Mesothelial cell of epicardium (in vitro differentiated cells): ENCODE measurements at places on chromosomes 6 and 20. TPM values are rescaled to one million over a fixed set of nuclear protein-coding genes. Genes with fewer than 3 reads are reported as not detected.

GRCh38 chr6:82775981-82776380, 289.7 kb downstream of the UBE3D start:
- DNase-seq = no peak
- H3K27me3 ChIP-seq = no peaks in the 10 kb centered on the region
- no peak overlapping the region for H3K27ac ChIP-seq
- H3K4me3 ChIP-seq = no peak overlapping the region
- H3K36me3 ChIP-seq = no peaks in the 10 kb centered on the region
- no peaks in the 10 kb centered on the region for H3K4me1 ChIP-seq

SPTLC3 gene
- 27.0 to 28.5 TPM (median 27.7 TPM) in 3 replicates for total RNA-seq

NT5E gene
- 0.23 to 0.38 TPM (median 0.25 TPM) in 3 replicates for total RNA-seq

- peak; percentile 63 for DNase-seq
- no peak overlapping the region for H3K4me3 ChIP-seq
- peaks cover under 1% of the 10 kb centered on the region for H3K36me3 ChIP-seq
- H3K27ac ChIP-seq = no peak overlapping the region
Observed at GRCh38 chr6:149028767-149029405, 282.1 kb downstream of the UST start.

GRCh38 chr6:121533321-121533841, 97.9 kb downstream of the GJA1 start:
- DNase-seq = no peak
- no peak overlapping the region for H3K4me3 ChIP-seq
- H3K36me3 ChIP-seq = no peaks in the 10 kb centered on the region

NFS1 gene
- total RNA-seq = 16.5 to 19.6 TPM (median 18.9 TPM) in 3 replicates

DNA sequence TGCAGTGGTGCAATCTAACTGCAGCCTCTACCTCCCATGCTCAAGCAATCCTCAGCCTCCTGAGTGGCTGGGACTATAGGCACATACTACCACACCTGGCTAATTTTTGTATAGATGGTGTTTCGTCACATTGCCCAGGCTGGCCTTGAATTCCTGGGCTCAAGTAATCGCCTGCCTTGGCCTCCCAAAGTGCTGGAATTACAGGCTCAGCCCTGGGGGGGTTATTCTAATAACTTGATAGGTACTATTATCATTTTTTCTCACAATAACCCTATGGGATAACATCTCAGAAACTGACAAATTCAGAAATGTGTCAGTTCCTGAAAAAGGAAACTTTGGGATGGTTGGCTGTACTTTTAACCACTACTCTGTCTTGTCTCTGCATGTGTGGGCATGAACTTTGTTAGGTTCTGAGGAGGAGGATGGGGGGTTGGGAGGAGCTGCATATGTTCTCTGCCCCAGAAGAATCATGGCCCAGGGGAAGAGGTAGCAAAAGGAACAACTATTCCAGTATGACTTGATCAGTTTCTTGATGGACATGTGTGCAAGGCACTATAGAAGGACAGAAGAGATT, 169.9 kb downstream of the CARMIL1 start:
- no peak for DNase-seq
- H3K4me3 ChIP-seq = no peak overlapping the region
- peaks cover 15% of the 10 kb centered on the region for H3K4me1 ChIP-seq

DNA sequence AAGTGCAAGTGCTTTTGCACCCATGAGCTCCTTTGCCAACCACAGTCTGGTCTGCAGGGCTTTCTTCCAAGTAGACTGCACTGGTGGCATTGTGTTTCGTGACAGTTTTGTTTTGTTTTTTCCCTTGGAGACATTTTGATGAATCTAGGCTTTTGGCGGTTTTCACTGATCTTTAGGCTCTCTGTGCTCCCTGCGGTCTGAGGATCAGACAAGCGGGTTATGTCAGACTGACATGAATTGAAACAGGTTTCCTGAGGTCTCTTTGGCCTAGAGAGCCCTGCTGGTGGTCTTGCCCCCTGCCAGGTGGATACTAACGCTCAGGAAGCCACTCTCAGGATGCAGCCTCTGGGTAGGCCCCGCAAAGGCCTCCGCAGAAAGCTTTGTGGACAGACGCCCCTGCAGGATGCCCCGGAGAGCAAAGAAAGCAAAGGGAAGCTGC, 555.4 kb upstream of the AGPAT4 start:
- no peak overlapping the region for H3K4me3 ChIP-seq
- peaks cover 8% of the 10 kb centered on the region for H3K27me3 ChIP-seq
- DNase-seq = no peak
- no peaks in the 10 kb centered on the region for H3K4me1 ChIP-seq

DNA sequence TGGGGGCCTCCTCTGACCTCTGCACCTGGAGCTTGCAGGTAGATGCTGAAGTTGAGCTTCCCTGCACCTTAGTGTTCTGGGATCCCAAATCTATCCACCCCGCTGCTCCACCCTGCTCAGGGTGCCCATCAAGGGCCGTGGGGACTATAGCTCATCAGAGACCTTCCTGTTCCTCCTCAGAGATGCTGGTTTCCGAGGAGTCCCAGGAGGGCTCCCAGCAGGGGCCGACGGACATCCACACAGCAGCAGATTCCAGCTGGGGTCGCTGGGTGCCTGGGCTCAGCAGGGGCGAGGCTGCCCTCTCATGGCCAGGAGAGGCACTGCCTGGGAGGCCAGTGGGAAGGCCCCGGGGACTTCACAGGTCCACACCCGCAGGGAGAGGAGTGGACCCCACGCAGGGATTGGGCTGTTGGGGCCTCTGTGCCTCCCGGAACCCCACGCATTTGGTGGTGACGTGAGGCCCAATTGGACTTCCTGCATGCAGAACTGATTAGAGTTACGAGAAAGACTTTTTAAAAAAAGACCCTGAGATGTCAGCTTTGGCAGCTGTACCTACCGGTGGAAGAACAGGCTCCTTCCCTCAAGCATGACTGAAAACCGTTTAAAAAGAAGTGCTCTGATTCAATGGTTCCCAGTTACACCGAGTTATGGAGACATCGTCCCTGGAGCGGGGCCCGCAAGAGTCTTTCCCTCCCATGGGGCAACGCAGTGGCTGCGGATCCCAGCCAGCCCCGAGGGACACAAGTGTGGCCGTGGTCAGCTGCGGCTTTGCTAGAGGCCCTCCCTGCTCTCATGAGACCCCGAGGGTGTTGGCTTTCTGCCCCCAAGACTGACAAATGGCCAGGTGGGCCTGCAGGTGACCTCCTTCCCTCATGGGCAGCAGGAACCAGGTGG, 25.3 kb upstream of the SLCO4A1 start:
- H3K27ac ChIP-seq = peak overlapping the region; percentile 87
- H3K4me1 ChIP-seq = peaks cover 9% of the 10 kb centered on the region
- DNase-seq = peak; percentile 72

DNA sequence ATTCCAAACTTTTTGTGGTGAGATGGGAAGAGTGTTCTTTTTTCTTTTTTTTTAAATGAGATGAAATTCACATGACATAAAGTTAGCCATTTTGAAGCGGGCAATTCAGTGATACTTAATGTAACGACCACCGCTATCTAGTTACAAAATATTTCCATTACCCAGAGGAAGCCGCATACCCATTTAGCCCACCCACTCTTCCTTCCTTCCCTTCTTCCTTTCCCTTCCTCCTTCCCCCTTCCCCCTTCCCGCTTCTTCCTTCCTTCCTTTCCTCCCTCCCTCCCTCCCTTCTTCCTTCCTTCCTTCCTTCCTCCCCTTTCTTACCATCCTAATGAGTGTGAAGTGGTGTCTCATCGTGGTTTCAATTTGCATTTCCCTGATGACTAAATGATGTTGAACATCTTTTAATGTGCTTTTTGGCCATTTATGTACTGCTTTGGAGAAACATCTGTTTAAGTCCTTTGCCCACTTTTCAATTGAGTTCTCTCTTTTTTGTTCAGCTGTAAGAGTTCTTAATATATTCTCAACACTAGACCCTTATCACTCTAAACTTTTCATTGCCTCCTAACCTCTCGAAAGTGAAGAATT, 371.1 kb downstream of the FARS2 start:
- H3K27me3 ChIP-seq = no peaks in the 10 kb centered on the region
- DNase-seq = no peak
- H3K4me3 ChIP-seq = no peak overlapping the region
- H3K27ac ChIP-seq = no peak overlapping the region
- no peaks in the 10 kb centered on the region for H3K4me1 ChIP-seq

DNA sequence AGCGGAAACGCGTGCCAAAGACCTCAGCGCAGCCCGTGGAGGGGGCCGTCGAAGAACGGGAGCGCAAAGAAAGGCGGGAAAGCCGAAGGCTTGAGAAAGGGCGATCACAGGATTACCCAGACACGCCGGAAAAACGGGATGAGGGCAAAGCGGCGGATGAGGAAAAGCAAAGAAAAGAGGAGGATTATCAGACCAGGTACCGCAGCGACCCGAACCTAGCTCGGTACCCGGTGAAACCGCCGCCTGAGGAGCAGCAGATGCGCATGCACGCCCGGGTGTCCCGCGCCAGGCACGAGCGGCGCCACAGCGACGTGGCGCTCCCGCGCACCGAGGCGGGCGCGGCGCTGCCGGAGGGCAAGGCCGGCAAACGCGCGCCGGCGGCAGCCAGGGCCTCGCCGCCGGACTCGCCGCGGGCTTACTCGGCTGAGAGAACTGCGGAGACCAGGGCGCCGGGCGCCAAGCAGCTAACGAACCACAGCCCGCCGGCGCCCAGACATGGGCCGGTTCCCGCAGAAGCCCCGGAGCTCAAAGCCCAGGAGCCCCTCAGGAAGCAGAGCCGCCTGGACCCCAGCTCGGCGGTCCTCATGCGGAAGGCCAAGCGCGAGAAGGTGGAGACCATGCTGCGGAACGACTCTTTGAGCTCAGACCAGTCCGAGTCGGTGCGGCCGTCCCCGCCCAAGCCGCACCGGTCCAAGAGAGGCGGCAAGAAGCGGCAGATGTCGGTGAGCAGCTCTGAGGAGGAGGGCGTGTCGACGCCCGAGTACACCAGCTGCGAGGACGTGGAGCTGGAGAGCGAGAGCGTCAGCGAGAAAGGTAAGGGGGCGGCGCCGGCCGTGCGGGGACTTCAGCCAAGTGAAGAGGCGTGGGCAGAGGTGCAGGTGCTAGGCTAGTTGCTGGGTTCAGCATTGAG, 296.2 kb downstream of the RIMS1 start:
- peak overlapping the region; percentile 96 for H3K27ac ChIP-seq
- no peaks in the 10 kb centered on the region for H3K36me3 ChIP-seq
- peak overlapping the region; percentile 87 for H3K4me3 ChIP-seq
- peak; percentile 69 for DNase-seq
- peaks cover 42% of the 10 kb centered on the region for H3K27me3 ChIP-seq

DSP gene
- 163 to 172 TPM (median 171 TPM) in 3 replicates for total RNA-seq

- peaks cover 3% of the 10 kb centered on the region for H3K27me3 ChIP-seq
- no peak overlapping the region for H3K4me3 ChIP-seq
- no peak overlapping the region for H3K27ac ChIP-seq
- no peaks in the 10 kb centered on the region for H3K4me1 ChIP-seq
- no peaks in the 10 kb centered on the region for H3K36me3 ChIP-seq
Observed at GRCh38 chr6:74058606-74059005, 362.6 kb downstream of the CD109 start.

MCUR1 gene
- 18.1 to 21.7 TPM (median 19.8 TPM) in 3 replicates for total RNA-seq

SLC17A4 gene
- total RNA-seq = 0.09 to 0.16 TPM in 2 of 3 replicates, not detected in the other

DNA sequence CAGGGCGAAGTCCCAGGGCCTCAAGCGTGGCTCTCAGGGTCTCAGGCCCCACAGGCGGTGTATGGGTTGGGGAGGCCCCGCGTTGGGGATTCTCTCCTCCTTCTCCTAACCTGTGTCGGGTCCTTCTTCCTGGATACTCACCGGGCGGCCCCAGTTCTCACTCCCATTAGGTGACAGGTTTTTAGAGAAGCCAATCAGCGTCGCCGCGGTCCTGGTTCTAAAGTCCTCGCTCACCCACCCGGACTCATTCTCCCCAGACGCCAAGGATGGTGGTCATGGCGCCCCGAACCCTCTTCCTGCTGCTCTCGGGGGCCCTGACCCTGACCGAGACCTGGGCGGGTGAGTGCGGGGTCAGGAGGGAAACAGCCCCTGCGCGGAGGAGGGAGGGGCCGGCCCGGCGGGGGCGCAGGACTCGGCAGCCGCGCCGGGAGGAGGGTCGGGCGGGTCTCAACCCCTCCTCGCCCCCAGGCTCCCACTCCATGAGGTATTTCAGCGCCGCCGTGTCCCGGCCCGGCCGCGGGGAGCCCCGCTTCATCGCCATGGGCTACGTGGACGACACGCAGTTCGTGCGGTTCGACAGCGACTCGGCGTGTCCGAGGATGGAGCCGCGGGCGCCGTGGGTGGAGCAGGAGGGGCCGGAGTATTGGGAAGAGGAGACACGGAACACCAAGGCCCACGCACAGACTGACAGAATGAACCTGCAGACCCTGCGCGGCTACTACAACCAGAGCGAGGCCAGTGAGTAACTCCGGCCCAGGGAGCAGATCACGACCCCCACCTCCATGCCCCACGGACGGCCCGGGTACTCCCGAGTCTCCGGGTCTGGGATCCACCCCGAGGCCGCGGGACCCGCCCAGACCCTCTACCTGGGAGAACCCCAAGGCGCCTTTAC, at the start of gene HLA-G:
TSS of gene HLA-G (plus strand) at position 247 of the 892 bp plus-strand sequence. CDS start at position 267, 20 bp downstream.
- H3K27ac ChIP-seq = no peak within 1 kb of the TSS
- DNase-seq = no peak
- peak within 1 kb of the TSS; percentile 38 for H3K4me3 ChIP-seq
- peaks cover 96% of the 10 kb centered on the region for H3K27me3 ChIP-seq
- peaks cover 7% of the 10 kb centered on the region for H3K4me1 ChIP-seq

DNA sequence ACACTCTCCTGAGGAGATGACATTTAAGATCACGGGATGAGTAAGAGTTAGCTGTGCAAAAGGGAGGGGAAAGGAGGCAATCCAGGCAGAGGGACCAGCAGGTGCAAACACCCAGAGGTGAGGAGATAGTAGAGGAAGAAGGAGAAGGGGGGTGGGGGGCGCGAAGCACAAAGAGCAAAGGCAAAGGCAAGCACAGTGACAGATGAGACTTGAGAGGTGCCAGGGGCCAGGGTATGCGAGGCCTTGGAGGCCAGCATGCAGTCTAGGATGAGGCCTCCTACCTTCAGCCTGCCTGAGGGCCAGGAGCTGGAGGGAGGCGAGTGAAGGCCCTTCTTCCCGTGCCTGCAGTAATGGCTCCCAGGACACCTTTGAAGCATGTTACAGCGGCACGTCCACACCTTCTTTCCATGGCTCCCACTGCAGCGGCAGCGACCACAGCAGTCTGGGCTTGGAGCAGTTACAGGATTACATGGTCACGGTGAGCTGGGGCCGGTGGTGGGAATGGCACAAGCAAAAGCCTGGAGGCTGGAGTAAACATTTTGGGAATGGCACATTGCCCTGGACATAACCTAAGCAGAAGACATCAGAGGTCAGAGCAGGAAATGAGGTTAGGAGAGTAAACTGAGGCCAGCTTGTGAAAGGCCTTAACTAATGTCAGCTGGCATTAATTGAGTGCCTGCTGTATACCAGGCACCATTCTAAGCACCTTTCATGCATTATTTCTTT, 18.6 kb downstream of the CCM2L start:
- no peak for DNase-seq
- H3K4me1 ChIP-seq = no peaks in the 10 kb centered on the region
- no peak overlapping the region for H3K4me3 ChIP-seq
- peaks cover 67% of the 10 kb centered on the region for H3K27me3 ChIP-seq
- no peaks in the 10 kb centered on the region for H3K36me3 ChIP-seq

FILIP1 gene
- 9.7 to 11.3 TPM (median 10.4 TPM) in 3 replicates for total RNA-seq

DNA sequence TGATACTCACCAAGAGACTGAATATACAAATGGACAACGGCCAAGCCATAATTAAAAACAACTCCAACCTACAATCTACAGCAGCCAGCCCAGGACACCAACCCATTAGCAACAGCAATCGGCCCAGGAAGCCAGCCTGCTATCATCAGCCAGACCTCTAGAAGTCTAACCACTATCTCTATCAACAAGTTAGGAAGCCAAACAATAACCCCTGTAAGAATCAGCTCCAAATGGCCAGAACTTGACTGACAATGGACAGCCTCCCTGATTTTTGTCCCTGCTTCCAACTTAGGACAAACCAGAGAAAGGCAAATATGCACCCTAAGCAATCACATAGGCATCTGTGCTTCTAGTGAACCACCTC, 511.8 kb upstream of the JARID2 start:
- H3K36me3 ChIP-seq = no peaks in the 10 kb centered on the region
- peaks cover 3% of the 10 kb centered on the region for H3K27me3 ChIP-seq
- no peak overlapping the region for H3K4me3 ChIP-seq
- H3K27ac ChIP-seq = no peak overlapping the region
- peaks cover 7% of the 10 kb centered on the region for H3K4me1 ChIP-seq

NFYA gene
- 64.2 to 69.1 TPM (median 64.7 TPM) in 3 replicates for total RNA-seq
